HepG2 (cell line): ENCODE measurements at places on chromosomes 6 and 20.

DNA sequence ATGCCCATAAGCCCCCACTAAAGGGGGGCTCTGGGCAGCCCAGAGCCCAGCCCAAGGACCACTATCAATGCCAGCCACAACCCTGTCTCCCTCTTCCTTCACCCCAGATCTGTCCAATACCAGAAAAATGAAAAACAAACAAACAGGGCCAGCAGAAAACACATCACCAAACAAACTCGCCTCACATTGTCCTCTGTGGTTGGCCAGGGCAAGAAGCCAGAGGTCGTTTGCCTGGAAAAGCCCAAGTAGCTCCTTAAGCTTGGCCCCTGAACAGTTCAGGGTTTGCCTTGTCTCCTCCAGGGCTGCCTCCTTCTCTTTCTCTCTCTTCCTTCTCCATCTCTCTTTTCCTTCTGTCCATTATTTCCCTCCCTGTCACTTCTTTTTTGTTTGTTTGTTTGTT lies 10.1 kb upstream of the SCUBE3 start:
- peaks cover 26% of the 10 kb centered on the region; the same call in 2 of the 3 replicates for H3K27me3 ChIP-seq
- no peak for DNase-seq
- H3K4me3 ChIP-seq = no peak overlapping the region
- H3K4me1 ChIP-seq = peaks cover 36% of the 10 kb centered on the region

GRCh38 chr20:10580700-10581099 lies 93.1 kb downstream of the JAG1 start:
- no peak for DNase-seq
- H3K27me3 ChIP-seq = no peaks in the 10 kb centered on the region
- no peak overlapping the region for H3K4me3 ChIP-seq

DNA sequence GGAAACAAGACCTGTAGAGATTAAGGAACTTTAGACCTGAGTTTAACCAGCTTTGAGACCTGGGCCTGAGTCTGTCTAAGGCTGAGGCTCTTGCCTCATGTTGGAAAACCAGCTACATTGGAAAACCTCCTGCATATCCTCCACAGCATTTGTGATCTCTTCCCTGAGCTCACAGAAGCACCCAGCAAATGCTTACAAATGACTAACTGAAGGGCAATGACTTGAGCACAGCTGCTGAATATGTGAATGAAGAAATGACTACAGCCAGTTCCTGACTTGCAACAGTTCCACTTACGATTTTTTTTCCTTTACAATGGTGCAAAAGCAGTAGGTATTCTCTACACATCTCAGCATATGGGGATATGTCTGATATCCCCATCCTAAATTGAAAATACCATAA lies 112.4 kb upstream of the RREB1 start:
- H3K27me3 ChIP-seq = peaks cover 5% of the 10 kb centered on the region; the same call in 2 of the 3 replicates
- DNase-seq = no peak

GRCh38 chr6:146860583-146860982 lies 261.8 kb downstream of the ADGB start:
- H3K27ac ChIP-seq = no peak overlapping the region
- H3K4me1 ChIP-seq = 0 out of 2 replicates have a peak, but pooled peaks cover 4% of the 10 kb centered on the region
- no peak overlapping the region for H3K4me3 ChIP-seq
- H3K27me3 ChIP-seq = no peaks in the 10 kb centered on the region
- H3K36me3 ChIP-seq = no peaks in the 10 kb centered on the region

- H3K36me3 ChIP-seq = peaks cover 9% of the 10 kb centered on the region
- DNase-seq = no peak
- H3K4me1 ChIP-seq = 0 out of 2 replicates have a peak, but pooled peaks cover 5% of the 10 kb centered on the region
Observed at GRCh38 chr6:116118608-116119007, 7.3 kb downstream of the COL10A1 start.
